ENCODE measurements at places on chromosomes 6 and 20.

DNA sequence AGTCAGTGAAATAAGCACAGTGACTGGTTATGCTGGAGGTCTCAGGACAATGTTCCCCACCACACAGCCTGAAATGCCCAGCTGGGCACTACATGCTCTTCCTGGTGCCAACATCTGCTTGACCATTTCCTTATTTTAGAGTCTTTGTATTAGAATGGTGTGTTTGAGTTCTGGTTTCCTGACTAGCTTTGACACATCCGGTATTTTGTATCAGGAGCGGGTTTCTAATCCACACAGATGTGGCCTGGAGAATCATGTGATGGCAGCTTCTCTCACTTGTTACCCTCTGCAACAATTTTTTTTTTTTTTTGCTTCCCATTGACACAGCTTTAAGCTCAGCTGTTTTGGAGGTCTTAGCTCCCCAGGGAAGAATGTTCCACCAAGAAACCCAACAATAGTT, 164.5 kb upstream of the CST7 start:
- DNase-seq: no peak

DNA sequence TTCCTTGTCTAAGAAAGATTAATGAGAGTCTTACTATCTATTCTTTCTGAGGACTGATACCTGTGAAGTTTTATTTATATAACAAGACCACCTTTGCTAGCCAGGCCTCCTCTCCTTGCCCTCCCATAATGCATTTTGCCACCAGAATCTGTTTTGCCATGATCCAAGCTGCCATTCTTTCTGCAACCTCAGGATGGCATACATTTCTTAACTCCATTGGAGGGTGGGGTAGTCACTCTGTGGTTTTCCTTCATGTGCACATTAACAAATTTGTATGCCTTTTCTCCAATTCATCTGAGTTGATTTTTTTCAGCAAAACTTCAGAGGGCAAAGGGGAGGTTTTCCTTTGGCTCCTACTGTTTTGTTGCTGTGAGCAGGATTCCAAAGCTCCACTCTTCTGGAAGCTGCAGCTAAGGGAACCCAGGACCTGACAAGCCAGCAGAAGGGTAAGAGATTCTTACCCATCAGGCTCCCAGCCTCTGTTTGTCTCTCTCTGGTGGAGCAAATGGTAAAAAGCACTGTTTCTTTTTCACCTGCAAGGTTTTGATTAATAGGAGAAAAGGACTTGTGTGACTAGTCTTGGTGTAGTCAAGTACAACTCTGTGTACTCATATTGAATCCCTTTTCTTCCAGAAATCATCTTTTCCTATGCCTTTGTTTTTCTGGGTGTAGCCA, 26.2 kb upstream of the ENPP4 start:
- DNase-seq: no peak

- no peak for DNase-seq
Observed at GRCh38 chr6:98516206-98516605, 318.2 kb upstream of the POU3F2 start.

DNA sequence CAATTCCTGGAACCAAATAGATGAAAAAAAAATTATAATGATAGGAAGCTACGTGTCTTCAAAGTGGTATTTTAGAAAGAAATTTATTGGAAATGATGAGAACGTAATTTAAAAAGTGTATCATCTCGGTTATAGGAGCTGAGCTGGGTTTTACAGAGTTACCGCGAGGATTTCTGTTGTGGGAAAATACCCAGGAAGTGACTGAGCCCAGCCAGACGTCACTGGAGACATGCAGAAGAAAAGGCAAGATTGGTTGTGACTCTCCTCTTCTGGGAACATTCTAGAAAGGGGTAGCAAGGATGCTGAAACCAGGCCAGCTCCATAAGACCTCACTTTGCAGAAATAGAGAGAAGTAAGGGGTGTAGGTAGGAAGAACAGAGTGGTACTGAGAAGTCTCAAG, 95.9 kb upstream of the ADGRF1 start:
- no peak for DNase-seq

DNA sequence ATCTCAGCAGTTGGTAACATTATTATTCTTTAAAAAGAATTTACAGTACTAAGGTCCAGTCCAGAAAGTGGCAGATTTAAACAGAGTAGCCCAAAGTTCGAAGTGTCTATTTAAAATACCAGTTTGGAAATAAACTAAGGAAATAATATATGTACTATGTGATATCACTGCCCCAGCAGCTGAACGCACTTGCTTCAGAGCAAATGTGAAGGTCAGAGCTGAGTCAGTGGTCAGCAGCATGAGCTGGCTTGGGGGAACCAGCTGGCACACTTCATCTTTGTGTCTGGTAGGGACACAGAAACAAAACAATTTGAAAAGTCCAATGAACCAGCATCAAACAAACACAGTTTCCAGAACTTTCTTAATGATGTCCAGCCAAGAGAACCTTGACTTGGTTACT, 15.4 kb downstream of the TMEM14B start:
- DNase-seq: no peak

GRCh38 chr6:161407581-161407980, 133.7 kb upstream of the AGPAT4 start:
- DNase-seq: no peak

DNA sequence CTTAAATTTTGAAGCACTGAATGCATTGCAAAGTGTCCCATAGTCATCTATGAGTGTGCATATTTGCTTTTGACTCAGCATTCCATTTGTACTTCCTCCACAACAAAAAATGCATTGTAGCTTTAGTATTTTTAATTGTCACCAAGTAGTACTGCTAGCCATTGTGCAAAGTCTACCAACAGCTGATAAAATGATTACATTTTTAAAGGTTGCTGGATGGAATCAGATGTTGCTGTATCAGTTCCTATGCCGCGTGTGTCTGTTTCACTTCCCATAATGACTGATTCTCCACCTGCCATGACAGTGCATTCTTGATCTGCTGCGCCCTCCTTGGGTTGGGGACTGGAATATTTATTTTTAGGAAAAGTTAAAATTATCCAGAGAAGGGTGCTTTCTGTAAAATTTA, 41.2 kb downstream of the SLX4IP start:
- DNase-seq: no peak

DNA sequence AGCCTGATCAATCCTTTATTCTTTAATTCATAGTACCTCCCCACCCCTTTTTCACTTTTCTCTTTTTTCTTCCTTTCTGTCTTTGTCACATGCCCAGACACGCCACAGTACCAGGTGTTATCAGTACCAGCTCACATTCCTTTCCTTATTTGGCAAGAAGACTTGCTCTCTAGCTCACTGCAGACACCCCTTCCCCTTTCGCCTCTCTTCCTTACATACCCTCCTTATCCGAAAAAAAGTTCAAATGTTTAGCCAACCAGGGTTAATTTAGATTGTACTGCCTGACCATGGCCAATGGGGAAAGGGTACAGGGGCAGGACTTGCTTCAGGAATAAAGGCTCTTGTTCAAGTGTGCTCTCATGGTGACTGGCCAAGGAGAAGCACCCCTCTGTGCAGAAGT, 9.3 kb upstream of the SIRPB2 start:
- no peak for DNase-seq

- DNase-seq: no peak
Observed at GRCh38 chr6:163716690-163717089, 302.2 kb downstream of the QKI start.

GRCh38 chr6:167547751-167548150, 222.9 kb downstream of the TTLL2 start:
- DNase-seq: no peak

DNA sequence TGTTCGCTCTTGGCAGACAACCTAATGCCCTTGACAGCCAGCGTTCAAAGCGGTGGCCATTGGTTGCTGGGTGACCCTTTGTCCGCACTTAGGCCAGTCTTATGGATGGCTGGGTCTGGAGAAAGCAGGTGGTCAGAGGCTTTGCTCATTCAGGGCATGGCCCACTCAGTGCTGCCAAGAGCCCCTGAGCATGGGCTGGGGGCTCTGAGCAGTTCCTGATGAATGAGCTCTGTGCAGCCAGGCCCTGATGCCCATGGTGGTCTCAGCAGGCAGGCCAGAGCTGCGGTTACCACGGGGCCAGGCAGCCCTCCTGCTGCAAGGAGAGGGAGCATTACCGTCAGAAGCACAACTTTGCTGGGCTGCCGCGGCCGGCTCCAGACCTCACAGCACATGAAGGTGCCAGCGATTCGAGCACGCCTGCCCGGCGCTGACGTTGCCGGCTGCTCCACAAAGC, 36.3 kb downstream of the CDH4 start:
- DNase-seq: no peak

DNA sequence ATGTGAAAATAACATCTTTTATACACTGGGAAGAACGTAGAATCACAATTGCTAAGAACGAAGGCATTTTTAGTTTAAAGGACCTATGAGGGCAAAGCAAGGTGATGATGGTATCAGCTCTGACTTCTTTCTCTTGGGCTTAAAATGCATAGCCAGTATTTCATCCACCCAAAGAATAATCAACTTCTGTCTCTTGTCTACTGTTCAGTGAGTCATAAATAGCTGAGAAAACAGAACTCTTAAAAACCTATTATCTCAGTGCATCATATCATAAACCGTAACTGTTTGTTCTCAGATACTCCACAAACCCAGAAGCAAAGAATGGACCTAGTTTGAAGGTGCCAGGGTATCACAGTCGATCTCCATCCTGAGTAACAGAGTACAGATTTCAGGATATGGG, 5.2 kb downstream of the PHF10 start:
- no peak for DNase-seq

DNA sequence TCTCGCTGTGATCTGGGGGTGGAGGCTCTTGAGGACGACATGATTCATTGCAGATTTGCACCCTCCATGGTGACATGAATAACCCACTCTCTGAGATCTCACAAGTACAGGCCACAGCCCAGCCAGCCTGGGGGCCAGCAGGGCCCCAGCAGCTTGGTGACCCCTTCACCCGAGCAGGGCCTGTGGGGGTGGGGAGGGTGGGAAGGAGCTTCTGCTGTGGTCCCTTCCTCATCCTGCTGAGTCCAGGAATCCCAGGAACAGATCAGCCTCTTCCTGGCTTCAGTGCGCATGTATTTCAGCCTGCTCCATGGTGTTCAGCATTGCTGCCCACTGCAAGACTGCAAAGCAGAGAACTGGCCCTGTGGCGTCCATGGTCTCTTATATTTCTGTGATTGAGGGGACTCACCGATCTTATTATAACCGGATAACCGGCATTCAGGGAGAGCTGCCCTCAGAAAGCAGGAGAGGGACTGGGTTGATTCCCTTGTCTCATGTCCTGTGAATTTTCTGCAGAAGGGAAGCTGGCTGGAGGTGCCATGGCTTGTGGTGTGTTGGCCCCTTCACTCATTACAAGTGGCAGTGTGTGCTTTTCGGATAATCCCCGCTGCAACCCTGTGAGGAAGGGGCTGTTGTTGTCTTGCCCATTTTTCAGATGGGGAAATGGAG, 118.8 kb upstream of the FRMD1 start:
- DNase-seq: no peak

DNA sequence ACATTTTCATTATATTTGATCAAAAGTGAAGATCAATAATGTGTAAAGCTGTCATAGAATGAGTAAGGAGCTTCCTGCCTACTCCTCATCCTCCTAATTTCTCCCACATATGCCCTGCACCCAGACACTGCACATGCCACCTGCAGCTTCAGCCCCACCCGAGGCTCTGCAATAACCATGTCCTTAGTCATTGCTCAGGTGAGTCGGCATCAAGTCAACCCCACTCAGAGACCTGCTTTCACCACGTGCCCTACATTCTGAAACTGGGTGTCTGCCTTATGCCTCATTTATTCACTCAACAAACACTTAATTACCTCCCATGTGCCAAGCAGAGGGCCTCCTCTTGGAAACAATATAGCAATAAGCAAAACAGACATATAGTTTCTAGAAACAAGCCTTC, 15.4 kb upstream of the TNFAIP3 start:
- DNase-seq: no peak

DNA sequence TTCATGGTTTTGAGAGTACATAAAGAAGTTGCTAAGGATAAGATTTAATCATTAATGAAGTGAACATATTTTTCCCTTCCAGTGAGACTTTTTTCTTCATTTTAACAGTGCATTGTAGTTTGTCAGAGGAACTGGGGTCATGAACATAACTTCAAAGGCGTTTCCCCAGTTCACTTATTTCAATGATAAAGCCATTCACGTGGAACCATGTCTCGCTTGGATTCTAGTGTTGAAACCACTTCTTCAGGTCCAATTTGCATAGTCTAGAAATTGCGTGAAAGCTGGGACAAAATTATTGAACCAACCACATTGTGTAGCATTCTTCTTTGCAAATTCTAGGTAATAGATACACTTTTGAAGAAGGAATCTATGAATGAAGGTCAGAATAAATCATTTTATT, 197.0 kb downstream of the CLIC5 start:
- DNase-seq: no peak

DNA sequence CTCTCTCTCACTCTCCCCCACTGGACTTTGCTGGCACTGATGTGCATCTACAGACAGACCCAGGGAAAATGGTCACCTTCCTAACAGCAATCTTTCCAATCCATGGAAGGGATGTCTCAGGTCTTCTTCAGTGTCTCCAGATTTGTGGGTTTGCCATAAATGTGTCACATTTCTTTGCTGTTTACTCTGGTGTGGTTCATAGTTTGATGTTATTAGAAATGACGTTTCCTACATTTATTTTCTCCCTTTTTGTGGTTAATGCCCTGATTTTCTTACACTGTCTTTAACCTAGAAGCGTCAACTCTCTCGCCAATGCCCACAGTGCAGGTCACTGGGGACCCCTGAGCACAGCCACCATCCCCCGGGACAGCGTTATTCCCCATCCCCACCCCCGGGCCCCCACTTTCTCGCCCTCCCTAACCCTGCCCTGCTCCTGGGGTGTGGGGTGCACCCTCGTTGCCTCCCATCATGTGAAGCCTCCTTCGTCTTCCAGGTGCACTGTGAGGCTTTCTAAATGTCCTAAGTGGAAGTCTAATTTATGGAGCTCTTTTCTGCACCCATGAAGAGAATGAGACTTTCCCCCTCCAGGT, 86.5 kb downstream of the YTHDF1 start:
- DNase-seq: no peak

DNA sequence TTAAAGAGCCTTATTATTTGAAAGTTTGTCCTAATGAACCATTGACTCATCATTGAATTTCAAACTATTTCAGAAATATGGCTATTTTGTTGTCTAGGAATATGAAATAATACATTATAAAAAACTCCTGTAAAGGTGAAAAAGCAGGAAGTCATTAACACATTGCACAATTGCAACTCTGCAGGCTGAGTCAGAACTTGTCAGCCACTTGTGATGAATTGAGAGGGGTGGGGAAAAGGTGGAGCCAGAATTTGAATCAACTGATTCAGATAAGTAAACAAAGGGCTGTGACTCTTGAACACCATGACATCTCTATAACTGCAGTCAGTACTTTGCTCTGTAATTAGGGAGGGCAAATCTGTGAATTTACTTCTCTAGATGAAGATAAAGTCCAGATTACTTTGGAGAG, 6.0 kb downstream of the C6orf141 start:
- DNase-seq: no peak

- no peak for DNase-seq
Observed at GRCh38 chr6:166441325-166442078, 58.8 kb upstream of the MPC1 start.

DNA sequence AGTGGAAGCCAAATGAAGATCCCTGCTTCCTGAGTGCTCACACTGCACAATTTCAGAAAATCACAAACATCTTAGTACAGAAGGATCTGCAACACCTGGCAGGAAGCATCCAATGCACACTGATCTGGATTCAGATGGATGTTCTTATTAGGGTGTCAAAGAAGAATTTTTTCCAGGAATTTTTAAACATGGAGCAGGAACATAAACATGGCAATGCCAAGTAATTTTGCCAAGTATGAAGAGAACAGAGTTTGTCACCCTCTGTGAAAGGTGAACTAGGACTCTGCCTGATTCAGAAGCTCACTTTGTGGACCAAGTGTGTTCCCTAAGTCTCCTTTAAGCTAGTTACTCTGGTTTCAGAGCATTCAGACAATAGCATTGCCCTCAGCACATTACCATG, 208.5 kb downstream of the EPHA7 start:
- DNase-seq: no peak

- no peak for DNase-seq
Observed at GRCh38 chr20:63492982-63493381, 5.9 kb downstream of the EEF1A2 start.

All from activated CD4-positive, alpha-beta T cell treated with anti-CD3 and anti-CD28 coated beads for 24 hours (primary cell).